ENCODE measurements at places on chromosomes 3 and 15.
A peak's percentile ranks its signal among the peaks of the same experiment; 100 is the strongest.

- no peak for DNase-seq
Observed at GRCh38 chr15:28125673-28126651, 26.8 kb upstream of the OCA2 start.

GRCh38 chr3:121075191-121075590 lies 167.2 kb downstream of the STXBP5L start:
- no peak for DNase-seq

GRCh38 chr15:67066041-67066958 lies 898 bp downstream of the SMAD3 start:
- peak; percentile 31 for DNase-seq

DNA sequence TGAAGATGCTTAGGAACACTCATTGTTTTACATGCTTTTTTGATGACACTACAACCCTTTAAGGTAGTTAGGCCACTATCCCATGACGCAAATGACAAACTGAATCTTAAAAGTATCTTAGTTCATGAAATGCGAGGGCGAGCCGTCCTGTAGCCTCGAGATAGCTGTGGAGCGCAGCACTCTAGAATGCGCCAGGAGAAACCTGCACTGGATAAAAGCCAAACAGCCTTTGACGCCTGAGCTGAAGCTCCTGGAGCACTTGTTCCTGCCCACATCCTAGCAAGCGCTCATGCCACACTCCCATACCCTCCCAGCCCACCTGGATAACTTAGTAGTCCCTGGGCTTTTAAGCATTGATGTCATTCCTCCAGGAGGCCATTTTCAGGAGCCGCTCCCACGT lies 516.9 kb downstream of the GABRG3 start:
- DNase-seq: no peak

- DNase-seq: no peak
Observed at GRCh38 chr15:52067545-52067926, 45.0 kb downstream of the BCL2L10 start.

DNA sequence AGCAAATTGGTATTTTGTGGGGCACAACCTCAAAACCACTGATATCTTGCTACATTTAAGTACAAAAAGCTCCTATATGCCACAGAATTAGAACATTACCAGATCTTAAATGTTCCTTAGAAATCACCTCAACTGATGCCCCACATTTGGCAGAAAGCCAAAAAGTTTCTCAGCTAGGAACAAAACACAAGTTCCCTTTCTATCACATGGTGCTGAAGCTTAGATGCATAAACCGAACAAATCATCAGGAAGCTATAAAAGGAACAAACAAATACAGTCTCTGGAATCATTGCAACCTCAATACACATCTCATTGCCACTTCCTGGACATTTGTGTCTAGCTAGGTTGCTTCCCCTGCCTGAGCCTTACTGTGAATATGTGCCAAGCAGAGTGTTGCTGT lies 492.6 kb downstream of the LPP start:
- no peak for DNase-seq

DNA sequence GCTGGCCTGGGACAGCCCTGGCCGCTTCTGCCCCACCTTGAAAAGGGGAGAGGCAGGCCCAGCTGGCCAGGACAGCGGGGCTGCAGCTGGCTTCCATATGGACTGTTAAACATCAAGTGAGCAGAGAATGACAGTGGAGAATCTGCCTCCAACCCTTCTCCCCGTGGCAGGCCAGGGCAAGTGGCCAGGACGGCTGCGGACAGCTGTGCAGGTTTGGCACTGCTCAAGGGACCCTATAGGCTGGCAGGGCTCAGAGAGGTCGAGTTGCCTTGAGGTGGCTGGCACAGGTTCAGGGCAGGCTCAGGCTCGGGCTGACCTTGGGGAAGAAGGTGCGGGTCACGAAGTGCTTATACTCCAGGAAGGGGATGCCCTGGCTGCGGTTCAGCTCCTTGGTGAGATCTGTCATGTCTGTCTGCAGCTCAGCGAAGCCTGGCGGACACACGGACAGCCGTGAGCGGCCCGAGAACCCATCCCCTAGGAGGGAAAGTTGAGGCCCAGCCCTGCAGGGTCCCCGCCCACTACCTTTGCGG lies 24.3 kb downstream of the H1-8 start:
- DNase-seq: no peak

DNA sequence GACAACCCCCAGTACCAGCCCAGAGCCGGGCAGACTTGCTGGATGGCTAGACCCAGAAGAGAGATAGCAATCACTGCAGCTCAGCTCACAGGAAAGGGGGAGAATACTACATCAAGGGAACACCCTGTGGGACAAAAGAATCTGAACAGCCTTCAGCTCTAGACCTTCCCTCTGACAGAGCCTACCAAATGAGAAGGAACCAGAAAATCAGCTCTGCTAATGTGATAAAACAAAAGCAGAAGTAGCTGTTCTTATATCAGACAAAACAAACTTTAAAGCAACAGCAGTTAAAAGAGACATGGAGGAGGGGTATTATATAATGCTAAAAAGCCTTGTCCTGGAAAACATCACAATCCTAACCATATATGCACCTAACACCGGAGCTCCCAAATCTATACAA lies 283.3 kb downstream of the KLF13 start:
- DNase-seq: no peak

DNA sequence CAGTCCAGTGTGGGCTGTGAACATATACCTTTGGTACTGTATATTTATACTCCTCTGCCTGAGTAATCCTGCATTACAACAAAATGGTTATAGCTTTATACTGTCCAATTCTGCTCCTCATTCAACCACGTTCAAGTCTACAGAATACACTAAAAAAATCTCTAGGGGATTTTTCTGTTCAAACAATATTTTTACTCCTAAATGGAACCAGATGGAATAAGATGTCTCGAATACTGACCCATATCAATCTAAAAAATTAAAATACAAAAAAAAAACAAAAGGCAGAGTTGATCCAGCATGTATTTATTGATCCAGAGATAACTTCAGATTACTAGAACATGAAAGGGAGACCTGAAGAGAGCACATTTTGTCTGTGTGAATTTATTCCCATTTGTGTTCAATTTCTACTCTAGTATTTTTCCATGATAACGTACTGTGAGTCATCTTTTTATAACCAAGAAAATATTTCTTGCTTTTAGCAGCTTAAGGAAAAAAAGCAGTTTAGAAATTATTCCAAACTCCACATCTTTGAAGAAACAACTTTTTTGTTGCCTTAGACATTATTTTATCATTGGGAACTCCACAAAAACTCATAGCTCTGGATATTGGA lies 910.7 kb downstream of the TBL1XR1 start:
- no peak for DNase-seq

GRCh38 chr15:90087454-90088154 lies 14.7 kb downstream of the IDH2 start:
- DNase-seq: no peak

All from activated gamma-delta T cell treated with Interleukin-2 at 50 U/mL for 16 hours (primary cell).